Stimulated activated CD4-positive, alpha-beta T cell treated with anti-CD3 and anti-CD28 coated beads, Interleukin-2, amount 100 ng/mL, for 4 hours (primary cell): ENCODE measurements at places on chromosomes 1 and 21.

DNA sequence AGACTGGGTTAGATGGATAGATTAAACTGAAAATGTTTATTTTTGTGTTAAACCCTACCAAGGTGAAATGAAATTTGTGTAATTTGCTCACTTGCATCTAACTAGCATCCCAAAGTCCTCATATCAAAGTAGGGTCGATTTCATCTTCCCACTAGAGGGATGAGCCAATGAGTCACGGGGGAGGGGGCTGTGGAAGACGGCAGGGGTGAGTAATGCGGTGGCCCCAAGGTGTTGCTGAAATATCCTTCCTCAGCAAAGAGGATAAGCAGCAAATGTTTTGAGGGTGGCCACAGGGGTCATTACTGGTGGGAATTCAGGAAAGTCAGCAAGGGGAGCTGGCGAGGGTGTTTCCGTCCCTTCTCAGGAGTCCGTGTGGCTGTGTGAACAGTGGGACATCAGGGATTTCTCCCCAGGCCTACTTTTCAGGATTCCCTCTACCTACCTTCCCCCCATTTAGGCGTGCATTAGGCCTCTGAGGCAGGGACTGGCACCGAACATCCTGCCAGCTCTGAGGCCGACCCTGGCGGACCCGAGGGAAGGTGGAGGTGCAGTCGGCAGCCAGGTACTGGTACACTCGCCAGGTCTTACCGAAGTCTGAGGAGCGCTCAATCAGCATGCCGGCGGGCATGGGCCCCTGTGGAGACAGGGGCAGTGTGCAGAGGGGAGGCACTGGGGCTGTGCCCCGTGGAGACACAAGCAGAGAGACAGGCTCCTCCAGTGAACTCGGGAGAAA is 18.1 kb downstream of the LAMB3 start:
- DNase-seq: no peak

GRCh38 chr1:108199201-108199691 is 897 bp downstream of the SLC25A24 start:
- no peak for DNase-seq

DNA sequence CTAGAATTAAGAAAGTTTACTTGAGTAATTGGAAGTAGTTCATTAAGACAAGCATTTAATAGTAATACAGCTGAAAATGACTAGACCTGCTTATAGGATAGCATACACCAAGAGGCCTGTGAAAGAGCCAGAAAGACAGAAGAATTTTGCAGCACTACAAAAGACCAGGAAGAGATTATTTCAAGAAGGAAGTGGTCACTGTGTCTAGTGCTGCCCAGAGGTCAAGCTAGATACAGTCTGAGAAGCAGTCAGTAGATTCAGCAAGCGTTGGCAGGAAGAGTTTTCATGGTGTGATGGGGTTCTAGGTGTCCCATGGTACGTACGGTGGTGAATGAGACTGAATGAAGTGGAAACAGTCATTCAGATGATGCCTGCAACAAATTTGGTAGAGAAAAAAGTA is 31.5 kb downstream of the RGS8 start:
- no peak for DNase-seq

- no peak for DNase-seq
Measured at GRCh38 chr1:40736085-40736531, 44.6 kb downstream of the NFYC start.

DNA sequence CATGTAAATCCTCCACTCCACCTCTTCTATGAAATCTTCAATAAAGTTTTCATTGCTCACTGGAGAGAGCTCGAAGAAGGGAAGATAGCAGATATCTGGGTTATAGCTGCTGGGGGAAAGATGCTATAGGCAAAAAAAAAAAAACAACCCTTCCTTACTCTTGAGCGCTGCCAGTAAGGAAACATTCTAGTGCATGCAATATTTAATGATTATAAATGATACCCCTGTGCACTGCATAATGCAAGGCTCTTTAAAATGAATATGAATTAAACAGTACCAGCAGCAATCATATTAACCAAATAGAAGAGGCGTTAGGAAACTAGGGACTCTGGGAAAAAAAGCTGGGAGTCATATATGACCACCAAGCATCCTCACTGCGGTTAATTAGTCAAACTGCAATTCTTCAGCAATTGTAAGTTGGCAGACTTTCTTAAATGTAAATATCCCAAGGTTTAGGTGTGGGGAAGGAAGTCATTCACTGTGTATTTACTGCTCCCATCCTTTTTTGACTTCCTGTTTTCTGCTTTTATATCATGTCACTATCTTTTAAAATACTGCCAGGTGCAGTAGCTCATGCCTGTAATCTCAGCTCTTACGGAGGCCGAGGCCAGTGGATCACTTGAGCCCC is 3.7 kb upstream of the DMRTB1 start:
- no peak for DNase-seq

GRCh38 chr1:202088206-202088605 is 34.5 kb upstream of the GPR37L1 start:
- DNase-seq: no peak

DNA sequence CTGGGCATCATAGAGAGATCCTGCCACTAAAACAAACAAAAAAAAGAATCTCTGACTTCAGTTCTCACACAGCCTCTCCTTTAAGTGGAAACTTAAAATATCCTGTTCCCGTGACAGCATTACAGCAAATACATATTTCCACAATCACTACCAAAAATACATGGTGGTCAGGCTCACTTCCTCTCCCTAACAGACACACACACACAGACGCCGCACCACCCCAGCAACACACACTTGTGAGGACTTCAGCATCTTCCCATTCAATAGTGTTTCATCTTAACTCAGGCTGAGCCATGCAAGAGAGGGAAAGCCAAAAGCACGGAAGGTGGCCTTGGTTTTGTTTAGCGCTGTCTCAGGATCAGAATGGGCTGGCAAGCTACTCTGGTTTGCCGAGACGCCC is 21.9 kb downstream of the KIAA1614 start:
- DNase-seq: no peak
